Activated CD4-positive, alpha-beta T cell treated with anti-CD3 and anti-CD28 coated beads, Interleukin-2, amount 50 U/mL, for 48 hours (primary cell): ENCODE measurements at places on chromosomes 3 and 15.

GRCh38 chr3:30282154-30282696 lies 324.2 kb upstream of the TGFBR2 start:
- DNase-seq = no peak

GRCh38 chr3:19735111-19735510 lies 198.9 kb downstream of the EFHB start:
- DNase-seq = no peak

DNA sequence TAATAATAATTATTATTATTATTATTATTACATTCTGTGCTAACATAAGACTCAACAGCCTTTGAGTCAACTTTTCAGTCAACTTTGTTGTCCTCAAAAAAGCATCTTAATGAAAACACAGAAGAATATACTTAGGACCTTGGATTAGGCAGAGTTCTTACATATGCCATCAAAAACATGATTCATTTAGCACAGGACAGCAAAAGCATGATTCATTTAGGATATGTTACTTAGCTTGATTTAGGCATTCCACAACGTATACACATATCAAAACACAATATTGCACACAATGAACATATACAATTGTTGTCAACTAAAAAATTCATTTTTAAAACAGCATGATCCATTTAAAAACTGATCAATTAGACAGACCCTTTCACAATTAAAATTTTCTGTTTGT lies 213.0 kb downstream of the FMN1 start:
- DNase-seq = no peak

GRCh38 chr3:56885879-56886278 lies 84.1 kb upstream of the ARHGEF3 start:
- no peak for DNase-seq

DNA sequence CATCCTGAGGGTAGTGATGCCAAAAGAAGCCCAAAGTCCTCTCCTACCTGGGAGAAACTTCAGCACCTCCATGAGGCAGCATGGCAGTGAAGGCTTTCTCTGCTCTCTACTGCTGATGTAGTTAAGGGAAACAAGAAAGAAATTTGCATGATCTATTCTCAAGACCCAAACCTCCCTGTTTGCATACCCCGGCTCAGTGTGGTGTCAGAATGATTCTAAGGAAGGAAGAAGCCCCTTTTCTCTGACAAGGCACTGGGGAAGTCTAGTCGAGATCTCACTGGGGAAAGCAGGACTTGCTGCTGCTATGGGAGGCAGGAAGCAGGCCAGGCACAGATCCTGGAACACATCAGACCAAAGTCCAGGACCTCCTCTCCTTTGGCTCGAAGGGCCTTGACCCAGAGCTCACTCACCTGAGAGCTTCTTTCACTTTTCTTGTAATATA lies 89.4 kb upstream of the ICE2 start:
- no peak for DNase-seq
